Inflammatory macrophage treated with lipopolysaccharide for 4 hours (primary cell): ENCODE measurements at places on chromosomes 11 and 22.
A peak's percentile ranks its signal among the peaks of the same experiment; 100 is the strongest.

GRCh38 chr22:35540595-35541253, at the start of gene RASD2:
TSS of gene RASD2 (plus strand) at chr22:35540831. CDS start at chr22:35546810, 5,979 bp downstream.
- no peak for DNase-seq

GRCh38 chr11:61975638-61976419, 8.4 kb upstream of the FTH1 start:
- DNase-seq: peak; percentile 78

- DNase-seq: peak; percentile 68
These were observed 283.5 kb downstream of the TTC28 start for GRCh38 chr22:28395920-28396753.

DNA sequence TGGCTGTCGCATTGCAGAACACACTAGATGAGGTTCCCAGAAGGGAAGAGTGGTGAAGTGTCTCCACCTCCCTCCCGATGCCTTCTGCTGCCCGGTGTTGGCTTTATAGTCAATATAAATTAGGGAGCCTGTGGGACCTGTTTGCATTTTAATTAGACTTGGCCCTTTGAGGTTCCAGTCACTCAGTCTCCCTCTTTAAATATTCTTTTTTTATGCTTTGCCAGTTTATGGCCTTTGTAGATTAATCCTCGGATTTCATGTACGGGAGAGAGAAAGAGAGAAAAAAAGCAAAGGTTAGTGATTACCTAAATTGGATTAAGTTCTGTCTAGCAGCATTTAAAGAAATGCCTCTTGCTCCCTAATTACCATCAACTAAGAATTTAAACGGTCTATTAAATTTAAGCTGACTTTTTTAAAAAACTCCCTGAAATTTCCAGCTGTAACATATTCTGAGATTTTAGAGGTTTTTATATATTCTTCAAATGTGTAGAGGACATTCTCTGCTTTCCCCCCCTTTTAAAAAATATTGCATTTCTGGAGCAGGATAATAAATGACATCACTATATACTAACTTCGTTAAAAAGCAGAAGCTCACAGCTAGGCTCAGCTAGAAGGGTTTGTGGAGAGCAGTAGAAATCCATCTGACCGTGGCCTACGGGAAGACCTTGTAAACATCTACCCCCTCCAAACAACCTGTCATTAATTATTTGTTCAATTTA, 84.4 kb downstream of the PRR5L start:
- DNase-seq: peak; percentile 51

DNA sequence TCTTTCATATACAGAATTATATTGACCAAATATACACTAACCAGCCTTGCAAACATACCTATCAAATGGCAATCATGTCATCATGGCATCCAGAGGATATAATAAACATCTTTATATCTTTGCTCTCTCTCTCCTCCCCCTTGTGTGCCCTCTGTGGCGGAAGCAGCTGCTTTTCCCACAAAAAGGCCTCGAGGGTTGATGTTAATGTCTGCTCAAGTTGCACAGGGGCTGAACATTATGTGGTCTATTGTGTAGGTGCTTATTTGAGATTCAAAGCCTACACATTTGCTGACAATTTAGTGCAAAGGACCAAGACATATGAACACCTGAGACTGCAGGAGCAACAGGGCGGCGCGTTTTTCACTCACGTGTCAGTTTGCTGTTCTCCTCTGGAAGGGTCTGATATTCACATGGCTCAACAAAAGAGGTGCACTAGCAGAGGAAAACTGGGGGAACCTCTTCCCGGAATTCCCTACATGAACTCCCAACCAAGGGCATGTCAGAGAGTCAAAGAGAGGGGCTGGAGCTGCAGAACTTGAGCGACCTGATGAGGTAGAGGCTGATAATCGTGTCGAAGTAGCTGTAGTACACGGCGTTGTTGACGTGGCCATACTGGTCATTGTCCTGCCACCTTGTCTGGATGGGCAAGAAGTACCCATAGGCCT, 138.8 kb downstream of the RCN1 start:
- no peak for DNase-seq
